ENCODE measurements at places on chromosomes 5 and 9.

DNA sequence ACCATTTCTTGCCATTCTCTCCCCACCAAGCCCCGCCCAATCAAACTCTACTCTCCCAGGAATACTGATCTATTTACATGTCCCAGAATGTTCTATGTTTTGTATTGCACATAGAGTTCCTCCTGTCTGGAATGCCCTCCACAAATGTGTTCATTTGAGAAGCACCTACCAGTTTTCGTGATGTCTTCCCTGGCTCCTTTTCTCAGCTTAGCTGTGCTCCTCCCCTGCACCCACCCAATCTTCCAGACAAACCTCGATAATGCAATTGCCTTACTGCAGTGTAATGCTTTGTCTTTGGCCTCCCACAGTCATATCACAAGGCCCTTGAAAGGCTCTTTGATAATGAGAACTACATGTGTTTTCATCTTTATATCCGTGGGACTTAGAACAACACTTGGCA, 214.5 kb upstream of the ANKRD55 start:
- DNase-seq, result no peak

DNA sequence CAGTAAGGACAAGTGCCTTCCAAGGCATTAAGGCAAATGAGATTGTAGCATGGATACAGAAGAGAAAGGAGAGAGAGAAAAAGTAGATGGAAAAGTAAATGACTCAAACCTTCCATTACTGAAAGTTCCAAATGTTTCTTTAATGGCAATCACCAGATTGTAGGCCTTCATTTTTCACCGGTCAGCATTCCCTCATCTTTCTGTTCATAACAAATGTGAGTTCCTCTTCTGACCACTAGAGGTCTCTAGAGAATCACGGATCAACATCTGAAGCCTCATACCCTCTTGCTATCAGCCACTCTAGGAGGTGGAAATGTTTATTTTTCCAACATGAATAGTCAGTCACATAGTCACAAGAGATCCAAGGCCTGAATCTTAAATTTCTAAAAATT, 73.6 kb upstream of the RPS23 start:
- DNase-seq, result no peak

DNA sequence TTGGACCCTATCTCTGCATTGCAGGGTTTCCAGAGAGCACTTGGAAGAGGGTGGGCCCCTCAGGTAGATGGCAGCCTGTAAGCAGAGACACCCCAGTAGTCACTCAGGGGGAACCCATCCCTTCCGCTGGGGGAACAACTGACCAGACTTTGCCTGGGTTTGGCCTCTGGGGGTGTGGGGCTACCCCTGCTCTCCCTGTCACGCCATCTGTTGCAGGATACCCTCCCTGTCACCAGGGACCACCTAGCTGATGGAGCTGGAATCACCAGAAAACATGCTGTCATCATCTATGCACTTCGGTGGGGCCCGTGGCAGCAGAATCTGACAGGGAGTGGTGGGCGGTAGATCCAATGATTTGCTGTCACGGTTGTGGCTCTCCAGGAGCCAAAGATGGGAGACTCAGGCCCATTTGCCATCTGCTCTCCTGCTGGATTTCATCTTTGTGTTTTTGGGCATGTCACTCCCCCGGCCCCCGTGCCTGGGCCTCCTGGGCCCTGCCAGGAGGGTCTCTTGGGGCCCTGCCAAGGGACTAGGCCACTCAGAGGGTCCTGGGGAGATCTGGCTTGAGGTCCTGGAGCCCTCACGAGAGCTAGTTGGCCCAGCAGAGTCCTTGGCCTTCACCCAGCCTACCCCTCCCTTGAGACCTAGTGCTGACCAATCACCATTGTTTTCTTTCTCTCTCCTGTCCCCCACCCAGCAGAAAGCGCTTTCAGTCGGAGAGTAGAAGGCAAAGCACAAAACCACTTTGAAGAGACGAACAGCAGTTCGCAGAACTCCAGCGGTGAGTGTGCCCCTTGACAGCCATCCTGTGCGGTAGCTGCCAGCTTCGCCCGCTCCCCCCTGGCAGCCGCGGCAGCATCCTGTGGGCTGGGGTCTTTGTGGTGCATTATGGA, 45.9 kb downstream of the AMBP start:
- DNase-seq, result no peak

DNA sequence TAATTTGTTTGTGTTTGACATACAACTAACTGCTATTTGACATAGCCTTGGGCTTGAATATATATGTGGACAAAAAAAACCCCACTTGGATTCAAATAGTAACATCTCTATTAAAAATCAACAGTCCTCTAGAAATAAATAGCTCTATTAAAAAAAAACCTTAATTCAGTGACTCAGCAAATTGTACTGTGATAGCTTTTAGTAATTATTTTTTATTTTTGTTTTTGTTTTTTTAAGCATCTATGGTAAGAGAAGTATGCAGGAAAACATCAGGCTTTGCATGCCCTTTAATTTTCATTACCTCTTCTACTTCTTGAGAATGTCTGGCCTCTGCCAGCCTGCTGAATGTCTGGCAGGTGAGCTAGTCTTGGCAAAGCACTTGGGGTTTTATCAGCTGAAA, 300.7 kb downstream of the NPR3 start:
- DNase-seq, result no peak

DNA sequence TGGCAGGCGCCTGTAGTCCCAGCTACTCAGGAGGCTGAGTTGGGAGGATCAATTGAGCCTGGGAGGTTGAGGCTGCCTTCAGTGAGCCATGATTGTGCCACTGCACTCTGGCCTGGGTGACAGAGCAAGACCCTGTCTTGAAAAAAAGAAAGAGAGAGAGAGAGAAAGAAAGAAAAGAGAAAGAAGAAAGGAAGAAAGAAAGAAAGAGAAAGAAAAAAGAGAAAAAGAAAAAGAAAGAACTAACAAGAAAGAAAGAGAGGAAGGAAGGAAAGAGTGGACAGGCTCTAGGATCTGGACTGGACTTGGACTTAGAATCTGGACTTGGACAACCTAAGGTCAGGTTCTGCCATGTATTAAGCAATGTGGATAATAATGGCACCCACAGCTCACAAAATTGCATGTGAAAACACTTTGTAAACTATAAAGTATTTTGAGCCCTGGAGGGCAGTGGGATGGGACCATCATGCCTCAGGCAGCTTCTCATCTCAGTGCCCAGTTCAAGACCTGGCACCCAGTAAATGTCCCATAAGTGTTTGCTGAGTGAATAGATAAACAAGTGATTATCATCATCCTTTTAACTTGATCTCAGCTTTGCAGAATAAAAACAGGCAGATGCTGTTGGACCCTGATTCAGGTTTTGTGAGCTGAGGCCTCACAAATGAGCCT, 12.8 kb upstream of the PHF19 start:
- DNase-seq, result no peak

DNA sequence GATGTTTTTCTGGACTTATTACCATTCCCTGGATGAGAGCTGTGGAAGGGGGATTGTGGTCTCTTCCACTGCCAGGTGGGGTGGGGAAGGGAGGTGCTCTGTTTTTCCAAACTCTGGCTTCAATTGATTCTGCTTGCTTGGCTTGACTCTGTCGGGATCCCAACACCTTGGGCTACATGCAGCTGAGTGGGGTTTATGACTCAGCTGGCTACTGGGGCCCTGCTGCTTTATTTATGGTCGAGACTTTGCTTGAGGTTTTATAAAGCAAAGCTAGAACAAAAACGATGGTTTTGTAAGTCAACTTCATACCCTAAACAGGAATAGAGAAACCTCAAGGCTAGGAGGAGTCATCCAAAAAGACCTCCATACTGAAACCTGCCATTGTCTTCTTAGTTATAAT, 76.3 kb downstream of the AOPEP start:
- DNase-seq, result no peak
